ENCODE measurements at places on chromosomes 1 and 21.

DNA sequence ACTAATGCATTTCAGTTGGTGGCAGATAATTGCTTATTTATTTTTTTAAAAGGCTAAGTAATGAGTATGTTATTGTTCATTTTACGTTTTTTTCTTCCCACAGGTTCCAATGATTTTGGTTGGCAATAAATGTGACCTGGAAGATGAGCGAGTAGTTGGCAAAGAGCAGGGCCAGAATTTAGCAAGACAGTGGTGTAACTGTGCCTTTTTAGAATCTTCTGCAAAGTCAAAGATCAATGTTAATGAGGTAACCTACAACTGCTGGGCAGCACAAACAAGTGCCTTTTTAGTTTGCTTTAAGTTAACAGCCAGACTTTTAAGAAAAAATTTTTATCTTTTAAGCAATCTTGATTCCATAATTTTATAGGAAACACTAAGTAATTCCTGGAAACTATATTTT lies 35.0 kb downstream of the INKA2 start:
- peaks cover 12% of the 10 kb centered on the region for H3K4me1 ChIP-seq
- peaks cover 7% of the 10 kb centered on the region for H3K36me3 ChIP-seq
- H3K27me3 ChIP-seq: no peaks in the 10 kb centered on the region
- H3K27ac ChIP-seq: peak overlapping the region; percentile 4
- H3K4me3 ChIP-seq: no peak overlapping the region

DNA sequence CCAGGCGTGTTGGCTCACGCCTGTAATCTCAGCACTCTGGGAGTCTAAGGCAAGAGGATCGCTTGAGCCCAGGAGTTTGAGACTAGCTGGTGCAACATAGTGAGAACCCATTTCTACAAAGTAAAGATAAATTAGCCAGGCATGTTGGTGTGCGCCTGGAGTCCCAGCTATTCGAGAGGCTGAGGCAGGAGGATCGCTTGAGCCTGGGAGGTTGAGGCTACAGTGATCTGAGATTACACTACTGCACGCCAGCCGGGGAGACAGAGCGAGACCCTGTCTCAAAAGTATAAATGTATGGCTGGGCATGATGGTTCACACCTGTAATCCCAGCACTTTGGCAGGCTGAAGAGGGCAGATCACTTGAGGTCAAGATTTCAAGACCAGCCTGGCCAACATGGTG lies 51.5 kb upstream of the LBR start:
- H3K36me3 ChIP-seq: no peaks in the 10 kb centered on the region
- DNase-seq: no peak
- no peak overlapping the region for H3K4me3 ChIP-seq

- H3K4me3 ChIP-seq: no peak overlapping the region
- H3K27me3 ChIP-seq: peaks cover 33% of the 10 kb centered on the region
- no peaks in the 10 kb centered on the region for H3K4me1 ChIP-seq
- no peak for DNase-seq
- no peak overlapping the region for H3K27ac ChIP-seq
Measured at GRCh38 chr1:48572646-48573258, 100.7 kb upstream of the SPATA6 start.

DNA sequence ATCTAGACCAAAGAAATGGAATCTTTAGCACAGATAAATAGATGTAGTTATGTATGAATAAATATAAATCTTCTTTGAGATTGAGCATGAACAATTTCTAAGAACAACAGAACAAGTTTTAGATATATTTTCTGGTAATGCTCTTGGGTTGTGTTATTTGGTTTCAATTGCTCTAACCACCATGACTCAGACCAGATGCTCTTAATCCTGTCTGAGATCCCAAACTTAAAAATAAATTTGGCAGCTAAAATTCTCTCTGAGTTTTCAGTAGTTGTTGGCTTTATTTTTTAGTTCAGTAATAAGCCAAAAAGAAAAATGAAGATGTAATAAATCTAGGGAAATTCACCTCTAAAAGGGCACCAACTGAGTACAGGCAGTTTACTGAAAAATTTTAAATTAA lies 1693.4 kb downstream of the NCAM2 start:
- no peaks in the 10 kb centered on the region for H3K36me3 ChIP-seq
- no peak overlapping the region for H3K27ac ChIP-seq
- no peak overlapping the region for H3K4me3 ChIP-seq
- no peaks in the 10 kb centered on the region for H3K4me1 ChIP-seq

- H3K4me3 ChIP-seq: no peak overlapping the region
- peaks cover 38% of the 10 kb centered on the region for H3K27me3 ChIP-seq
- no peaks in the 10 kb centered on the region for H3K36me3 ChIP-seq
Measured at GRCh38 chr1:153346077-153346723, 2.4 kb downstream of the PGLYRP4 start.

DNA sequence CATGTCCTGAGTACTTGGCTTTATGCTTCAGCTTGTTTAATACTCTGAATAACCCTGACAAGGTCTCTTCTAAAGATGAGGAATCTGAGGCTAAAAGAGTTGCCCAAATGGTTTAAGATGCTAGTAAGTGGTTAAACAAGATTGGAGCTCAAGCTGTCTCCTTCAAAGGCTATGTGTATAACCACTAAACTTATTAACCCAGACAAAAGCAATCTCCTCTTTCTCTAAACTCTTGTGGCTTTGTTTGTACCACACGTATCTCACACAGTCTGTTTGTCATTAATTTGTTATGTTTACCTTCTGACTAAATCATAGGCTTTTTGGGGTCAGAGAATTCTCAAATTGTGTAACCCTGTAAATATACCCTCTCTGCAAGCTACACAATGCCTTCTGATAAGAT lies 89.9 kb downstream of the HMCN1 start:
- H3K27me3 ChIP-seq: no peaks in the 10 kb centered on the region
- 0 out of 2 replicates have a peak, but pooled peaks cover 5% of the 10 kb centered on the region for H3K4me1 ChIP-seq
- no peaks in the 10 kb centered on the region for H3K36me3 ChIP-seq
- H3K4me3 ChIP-seq: no peak overlapping the region
- DNase-seq: peak; percentile 39

GRCh38 chr1:84957966-84958365 lies 38.9 kb downstream of the MCOLN2 start:
- DNase-seq: no peak
- H3K4me1 ChIP-seq: peaks cover 13% of the 10 kb centered on the region
- H3K27me3 ChIP-seq: no peaks in the 10 kb centered on the region
- H3K27ac ChIP-seq: no peak overlapping the region

GRCh38 chr1:36874271-36875060 lies 159.8 kb downstream of the GRIK3 start:
- no peaks in the 10 kb centered on the region for H3K4me1 ChIP-seq
- H3K4me3 ChIP-seq: no peak overlapping the region
- H3K27ac ChIP-seq: no peak overlapping the region
- no peak for DNase-seq
- peaks cover 37% of the 10 kb centered on the region for H3K27me3 ChIP-seq

DNA sequence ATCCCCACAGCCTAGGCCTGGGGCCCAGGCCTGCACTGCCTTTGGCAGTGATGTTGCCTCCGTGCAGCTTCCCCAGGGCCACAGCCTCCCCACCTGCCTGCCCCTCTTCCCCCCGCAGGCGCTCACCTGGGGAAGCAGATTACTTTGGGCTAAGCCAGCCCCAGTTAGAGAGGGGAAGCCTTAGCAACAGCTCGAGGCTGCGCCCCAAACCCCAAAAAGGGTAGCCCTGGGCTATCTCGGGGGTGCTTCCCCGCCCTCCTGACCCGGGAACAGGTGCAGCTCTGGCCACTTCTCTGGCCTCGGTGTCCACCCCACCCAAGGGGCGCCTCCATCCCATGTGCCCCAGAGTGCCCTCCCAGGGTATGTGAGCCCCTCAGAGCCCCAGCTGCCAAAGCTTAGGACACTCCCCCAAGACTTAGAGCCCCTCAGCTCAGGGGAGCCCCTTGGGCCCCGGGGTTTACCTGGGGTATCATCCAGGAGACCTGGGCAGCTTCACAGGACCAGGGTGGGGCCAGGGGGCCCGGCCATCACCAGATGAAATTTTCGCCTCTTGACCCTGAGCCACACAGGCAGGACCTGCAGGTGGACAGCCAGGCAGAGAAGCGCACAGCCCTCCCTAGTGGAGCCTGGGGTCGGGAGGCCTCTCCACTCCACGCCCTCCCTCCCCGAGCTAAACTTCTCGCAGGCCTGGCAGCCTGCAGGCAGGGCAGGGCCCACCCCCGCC lies 3.3 kb upstream of the TTC34 start:
- no peak overlapping the region for H3K27ac ChIP-seq
- H3K36me3 ChIP-seq: no peaks in the 10 kb centered on the region
- H3K27me3 ChIP-seq: peaks cover 87% of the 10 kb centered on the region
- no peaks in the 10 kb centered on the region for H3K4me1 ChIP-seq
- H3K4me3 ChIP-seq: no peak overlapping the region

DNA sequence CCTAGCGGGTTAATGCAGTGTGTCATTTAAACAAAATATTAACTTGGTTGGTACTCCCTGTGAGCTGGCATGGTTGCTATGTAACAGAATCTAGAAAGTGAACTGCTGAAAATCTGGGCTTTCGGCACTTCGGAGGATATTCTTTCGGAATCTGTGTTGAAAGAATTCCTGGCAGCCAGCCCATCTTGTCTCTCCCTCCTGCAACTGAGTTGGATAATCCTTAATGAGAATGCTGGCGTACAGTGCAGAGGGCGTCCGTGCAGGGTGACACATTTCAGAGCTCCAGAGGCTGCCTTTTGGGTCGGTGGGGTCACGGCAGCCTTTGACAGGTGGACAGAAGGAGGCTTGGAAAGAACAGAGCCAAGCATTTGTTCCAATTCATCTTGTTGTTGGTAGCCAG lies 3.7 kb downstream of the KAZN start:
- H3K36me3 ChIP-seq: no peaks in the 10 kb centered on the region
- H3K27ac ChIP-seq: no peak overlapping the region
- no peaks in the 10 kb centered on the region for H3K4me1 ChIP-seq
- no peak overlapping the region for H3K4me3 ChIP-seq

GRCh38 chr1:35270836-35271235 lies 2.3 kb downstream of the ZMYM4 start:
- no peak overlapping the region for H3K4me3 ChIP-seq
- peaks cover 8% of the 10 kb centered on the region for H3K36me3 ChIP-seq
- no peak for DNase-seq
- H3K4me1 ChIP-seq: peaks cover 19% of the 10 kb centered on the region
- H3K27ac ChIP-seq: no peak overlapping the region
